ENCODE measurements at places on chromosomes 2 and 18. TPM values are rescaled to one million over a fixed set of nuclear protein-coding genes. Genes with fewer than 3 reads are reported as not detected.
A peak's percentile ranks its signal among the peaks of the same experiment; 100 is the strongest.

DNA sequence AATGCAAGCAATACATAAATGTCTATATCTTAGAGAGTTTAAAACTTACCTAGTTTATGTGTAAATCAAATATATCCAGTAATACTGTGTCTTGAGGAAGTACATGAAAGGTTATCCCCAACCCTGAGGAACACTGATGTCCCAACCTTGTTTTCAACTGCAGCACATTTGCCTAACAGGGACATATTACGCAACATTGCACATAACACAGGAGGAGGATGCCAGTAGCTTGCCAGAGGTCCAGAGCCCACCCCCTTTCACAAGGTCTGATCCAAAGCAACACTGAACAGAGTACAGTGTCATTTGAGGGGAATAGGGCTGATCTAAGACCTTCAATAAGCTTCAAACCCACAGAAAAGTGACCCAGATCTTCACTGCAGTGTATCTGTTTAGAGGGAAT is 678.5 kb downstream of the ARHGAP15 start:
- H3K27me3 ChIP-seq: no peaks in the 10 kb centered on the region
- H3K4me3 ChIP-seq: no peak overlapping the region
- H3K27ac ChIP-seq: no peak overlapping the region
- no peak for DNase-seq
- no peaks in the 10 kb centered on the region for H3K36me3 ChIP-seq

Gene MBOAT2
- 9.0 TPM for polyA plus RNA-seq

DNA sequence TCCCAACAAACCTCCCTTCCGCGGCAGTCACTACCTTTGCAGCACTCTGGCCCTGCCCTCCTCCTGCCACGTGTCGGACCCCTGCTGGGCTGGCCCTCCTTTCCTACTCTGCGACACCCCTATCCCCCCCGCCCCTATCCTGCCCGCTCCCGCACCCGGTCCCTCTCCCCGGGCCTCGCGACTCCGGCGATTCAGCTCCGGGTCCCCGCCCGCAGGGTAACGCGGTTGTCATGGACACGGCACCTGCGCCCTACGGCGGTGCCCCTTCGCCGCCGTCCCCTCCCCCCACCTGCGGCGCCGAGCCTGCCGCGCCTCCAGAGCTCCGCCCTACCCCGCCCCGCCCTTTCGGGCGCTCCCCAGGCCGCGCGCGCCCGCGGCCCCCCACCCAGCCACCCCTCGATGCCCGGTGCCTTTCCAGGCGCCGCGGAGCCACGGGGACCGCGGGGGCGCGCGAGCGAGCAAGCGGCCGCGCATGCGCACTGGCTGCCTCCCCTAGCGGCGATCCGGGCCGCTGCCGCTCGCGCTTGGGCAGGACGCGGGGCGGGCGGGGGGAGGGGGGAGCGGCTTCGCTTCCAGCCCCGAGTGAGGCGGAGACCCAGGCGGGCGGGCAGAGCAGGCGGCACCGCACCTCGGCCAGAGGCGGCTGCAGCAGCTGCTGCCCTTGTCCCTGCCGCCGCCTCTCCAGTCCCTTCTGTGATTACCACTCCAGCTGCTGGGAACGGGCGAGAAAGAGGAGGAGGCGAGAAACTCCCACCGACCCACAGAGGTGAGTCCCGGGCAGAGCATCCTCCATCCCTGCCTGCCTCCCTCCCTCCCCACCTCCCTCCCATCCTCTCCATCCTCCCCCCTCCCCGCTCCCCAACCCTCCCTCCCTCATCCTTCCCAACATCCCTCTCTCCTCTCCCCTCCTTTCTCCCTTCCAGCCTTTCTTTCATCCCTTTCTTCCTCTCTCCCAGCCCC is at the start of gene CTNNA2:
Gene CTNNA2 (plus strand): TSS at position 610 of the 960 bp plus-strand sequence.
- peak within 1 kb of the TSS; percentile 18 for H3K4me3 ChIP-seq
- H3K27me3 ChIP-seq: no peaks in the 10 kb centered on the region
- H3K4me1 ChIP-seq: peaks cover 4% of the 10 kb centered on the region
- no peak within 1 kb of the TSS for H3K27ac ChIP-seq

Gene LTBP1
- 11.1 TPM for polyA plus RNA-seq

Gene NDUFV2
- polyA plus RNA-seq: 154 TPM

Gene MDH1B
- 3.8 TPM for polyA plus RNA-seq

DNA sequence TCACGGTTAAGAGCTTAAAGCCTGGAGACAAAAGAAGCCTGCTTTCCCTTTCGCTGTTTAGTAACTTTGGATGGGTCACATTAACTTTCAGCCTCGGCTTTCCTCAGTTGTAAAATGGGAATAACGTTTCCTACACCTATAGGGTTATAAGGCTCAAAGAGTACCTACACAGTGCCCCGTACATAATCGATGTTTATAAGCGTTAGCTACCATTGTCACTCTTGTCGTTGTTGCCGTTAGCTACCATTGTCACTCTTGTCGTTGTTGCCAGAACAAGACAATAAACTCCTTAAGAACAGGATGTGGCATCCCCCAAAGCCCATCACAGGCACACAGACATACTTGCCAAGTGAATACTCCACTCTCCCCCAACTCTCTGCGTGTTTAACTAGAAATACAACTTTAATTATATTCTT is 901 bp upstream of the MFSD6 start:
- no peaks in the 10 kb centered on the region for H3K36me3 ChIP-seq
- no peak overlapping the region for H3K4me3 ChIP-seq
- no peaks in the 10 kb centered on the region for H3K27me3 ChIP-seq
- DNase-seq: peak; percentile 54
- H3K27ac ChIP-seq: peak overlapping the region; percentile 97

DNA sequence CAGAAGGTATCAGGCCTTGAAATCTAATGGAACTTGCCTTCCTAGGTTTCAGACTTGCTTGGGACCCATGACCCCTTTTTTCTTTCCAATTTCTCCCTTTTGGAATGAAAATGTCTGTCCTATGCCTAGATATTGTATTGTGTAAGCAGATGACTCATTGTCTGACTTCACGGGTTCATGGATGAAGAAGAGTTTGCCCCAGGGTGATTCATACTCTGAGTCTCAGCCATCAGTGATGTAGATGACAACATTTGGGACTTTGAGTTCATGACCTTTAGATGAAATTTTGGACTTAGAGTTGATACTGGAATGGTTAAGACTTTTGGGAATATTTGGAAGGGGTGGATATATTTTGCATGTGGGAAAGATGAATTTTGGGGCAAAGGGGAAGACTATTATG is 11.2 kb upstream of the SCYGR5 start:
- no peaks in the 10 kb centered on the region for H3K27me3 ChIP-seq
- H3K27ac ChIP-seq: no peak overlapping the region
- no peak overlapping the region for H3K4me3 ChIP-seq

GRCh38 chr2:230203110-230203676 is 16.6 kb downstream of the SP110 start:
- peaks cover 46% of the 10 kb centered on the region for H3K36me3 ChIP-seq
- H3K27ac ChIP-seq: no peak overlapping the region
- no peak for DNase-seq
- no peak overlapping the region for H3K4me3 ChIP-seq
- H3K4me1 ChIP-seq: no peaks in the 10 kb centered on the region

DNA sequence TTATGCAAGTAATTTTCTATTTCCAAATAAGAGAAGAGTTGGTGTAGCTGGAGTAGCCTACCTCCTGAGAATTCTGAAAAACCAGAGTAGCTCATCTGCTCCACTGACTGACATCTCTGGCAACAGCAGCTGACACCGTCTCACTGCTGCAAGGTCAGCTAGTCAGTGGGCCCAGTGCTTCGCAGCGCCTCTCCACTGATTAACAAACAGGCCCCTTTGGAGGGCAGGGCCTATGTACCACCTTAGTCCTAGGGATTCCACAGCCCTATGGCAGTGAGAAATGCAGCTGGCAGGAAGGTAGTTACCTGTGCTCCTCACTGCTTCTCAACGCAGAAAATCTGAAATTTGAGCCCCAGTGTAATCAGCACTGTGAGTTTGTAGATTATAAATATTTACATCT is 97.5 kb downstream of the DLGAP1 start:
- DNase-seq: no peak
- no peak overlapping the region for H3K4me3 ChIP-seq
- H3K36me3 ChIP-seq: no peaks in the 10 kb centered on the region
- no peak overlapping the region for H3K27ac ChIP-seq
- H3K27me3 ChIP-seq: peaks cover 3% of the 10 kb centered on the region

GRCh38 chr2:204343685-204344084 is 201.6 kb upstream of the PARD3B start:
- H3K4me3 ChIP-seq: no peak overlapping the region
- no peaks in the 10 kb centered on the region for H3K36me3 ChIP-seq
- no peaks in the 10 kb centered on the region for H3K27me3 ChIP-seq
- no peak overlapping the region for H3K27ac ChIP-seq
- no peaks in the 10 kb centered on the region for H3K4me1 ChIP-seq

DNA sequence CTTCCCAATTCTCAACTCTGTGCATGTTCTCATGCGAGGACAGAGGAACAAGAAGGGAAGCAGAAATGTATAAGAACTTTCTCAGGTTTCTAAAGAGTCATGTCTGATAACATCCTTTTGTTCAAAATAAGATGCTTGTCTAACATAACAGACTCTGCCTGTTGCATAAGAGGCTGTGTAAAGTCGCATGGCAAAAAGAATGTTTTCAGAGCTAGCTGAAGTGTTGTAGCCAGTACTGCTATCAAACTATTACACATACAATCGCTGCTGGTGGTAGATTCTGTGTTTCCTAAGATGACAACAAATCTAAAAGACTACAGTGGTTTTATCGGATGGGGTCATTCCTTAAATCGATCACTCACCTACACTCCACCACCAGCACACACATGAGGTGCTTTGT is 487.5 kb downstream of the IRS1 start:
- no peaks in the 10 kb centered on the region for H3K36me3 ChIP-seq
- no peaks in the 10 kb centered on the region for H3K4me1 ChIP-seq
- no peaks in the 10 kb centered on the region for H3K27me3 ChIP-seq

DNA sequence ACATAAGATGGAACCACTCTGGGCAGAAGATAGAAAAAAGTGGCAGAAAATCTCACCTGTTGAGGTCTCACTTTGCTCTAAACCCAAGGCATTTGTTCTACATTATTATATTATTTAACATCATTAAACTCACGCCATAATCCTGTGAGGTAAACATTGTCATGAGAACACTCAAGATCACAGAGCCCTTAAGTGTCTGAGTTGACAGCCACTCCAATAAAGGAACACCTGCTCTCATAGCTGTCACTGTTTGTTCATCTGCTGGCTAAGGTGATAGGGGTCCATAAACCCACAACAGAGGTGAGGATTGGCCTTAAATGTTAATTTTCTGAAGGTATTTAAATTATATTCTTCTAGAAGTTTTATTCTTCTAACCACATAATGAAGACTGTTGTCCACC is 439.7 kb downstream of the RIT2 start:
- no peak overlapping the region for H3K4me3 ChIP-seq
- H3K27ac ChIP-seq: no peak overlapping the region
- DNase-seq: no peak
- H3K36me3 ChIP-seq: no peaks in the 10 kb centered on the region

DNA sequence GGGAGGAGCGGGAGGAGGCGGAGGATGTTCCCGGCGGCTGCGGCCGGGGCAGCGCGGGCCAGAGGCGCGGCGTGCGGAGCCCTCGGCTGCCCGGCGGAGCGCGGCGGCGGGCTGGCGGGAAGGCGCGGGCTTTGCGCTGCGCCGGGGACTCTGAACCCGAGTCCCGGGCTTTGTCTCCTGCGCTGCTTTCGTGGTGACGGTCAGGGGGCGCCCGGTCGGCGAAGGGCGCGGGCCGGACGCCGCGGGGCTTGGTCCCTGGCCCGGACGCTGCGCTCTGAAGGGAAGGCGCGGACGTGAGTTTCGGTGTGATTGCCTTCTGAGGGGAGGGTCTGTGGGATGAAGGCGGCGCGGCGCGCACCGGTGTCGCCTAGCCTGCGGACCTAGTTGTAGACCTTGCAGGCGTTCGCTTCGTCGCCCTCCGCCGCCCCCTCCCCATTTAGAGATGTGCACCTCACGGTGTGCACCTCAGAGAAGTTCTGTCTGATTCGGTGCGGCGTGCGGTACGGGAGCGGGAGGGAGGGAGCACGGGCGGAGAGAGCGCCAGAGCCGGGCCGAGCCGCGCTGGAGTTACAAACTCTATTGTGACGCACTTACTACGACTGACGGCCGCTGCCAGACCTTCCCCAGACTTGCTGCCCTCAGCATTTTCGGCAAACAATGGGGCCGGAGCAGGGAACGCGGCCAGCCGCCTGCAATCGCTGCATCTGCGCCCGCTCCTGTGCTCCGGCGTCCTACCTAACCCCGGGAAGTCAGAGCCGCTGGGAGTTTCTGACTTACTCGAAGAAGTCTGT is 2.1 kb downstream of the BCL2L11 start:
- no peaks in the 10 kb centered on the region for H3K27me3 ChIP-seq
- peak overlapping the region; percentile 91 for H3K27ac ChIP-seq
- H3K4me1 ChIP-seq: no peaks in the 10 kb centered on the region
- H3K36me3 ChIP-seq: peaks cover 17% of the 10 kb centered on the region
- peak; percentile 93 for DNase-seq
- H3K4me3 ChIP-seq: peak overlapping the region; percentile 83

DNA sequence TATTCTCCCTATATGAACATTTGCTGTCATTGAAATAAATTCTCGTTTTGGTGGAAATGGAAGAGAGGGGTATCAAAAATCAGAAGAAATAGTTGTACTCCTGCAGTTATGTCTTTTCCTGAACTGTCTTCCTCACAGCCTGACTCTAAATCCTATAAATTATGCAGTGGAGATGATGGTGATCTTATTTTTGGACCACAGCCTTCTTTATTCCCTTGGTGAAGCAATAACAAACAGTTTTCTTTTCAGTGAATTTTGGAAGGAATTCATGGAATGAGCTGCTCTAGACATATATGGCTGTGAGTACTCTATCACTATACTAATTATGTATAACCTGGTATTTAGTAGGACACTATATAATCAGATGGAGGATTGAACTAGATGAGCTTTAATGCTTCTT is 1.7 kb upstream of the SLC25A12 start:
- no peaks in the 10 kb centered on the region for H3K27me3 ChIP-seq
- H3K4me1 ChIP-seq: peaks cover 6% of the 10 kb centered on the region
- H3K4me3 ChIP-seq: no peak overlapping the region

- peaks cover 15% of the 10 kb centered on the region for H3K36me3 ChIP-seq
- no peak overlapping the region for H3K27ac ChIP-seq
- H3K27me3 ChIP-seq: no peaks in the 10 kb centered on the region
- DNase-seq: no peak
Observed at GRCh38 chr2:74174909-74175308, 3.8 kb downstream of the MOB1A start.

Gene ESPNL
- 0.07 TPM for polyA plus RNA-seq

GRCh38 chr18:53920312-53921075 is 304.0 kb downstream of the MBD2 start:
- no peak for DNase-seq
- H3K27me3 ChIP-seq: no peaks in the 10 kb centered on the region
- no peaks in the 10 kb centered on the region for H3K4me1 ChIP-seq
- H3K36me3 ChIP-seq: no peaks in the 10 kb centered on the region
- no peak overlapping the region for H3K4me3 ChIP-seq
- no peak overlapping the region for H3K27ac ChIP-seq

GRCh38 chr2:8500124-8501054 is 181.5 kb upstream of the ID2 start:
- H3K4me3 ChIP-seq: no peak overlapping the region
- H3K27me3 ChIP-seq: no peaks in the 10 kb centered on the region
- no peaks in the 10 kb centered on the region for H3K36me3 ChIP-seq
- peaks cover 4% of the 10 kb centered on the region for H3K4me1 ChIP-seq
- no peak overlapping the region for H3K27ac ChIP-seq

Gene TSPYL6
- polyA plus RNA-seq: not detected

Gene LBX2
- polyA plus RNA-seq: 1.4 TPM

DNA sequence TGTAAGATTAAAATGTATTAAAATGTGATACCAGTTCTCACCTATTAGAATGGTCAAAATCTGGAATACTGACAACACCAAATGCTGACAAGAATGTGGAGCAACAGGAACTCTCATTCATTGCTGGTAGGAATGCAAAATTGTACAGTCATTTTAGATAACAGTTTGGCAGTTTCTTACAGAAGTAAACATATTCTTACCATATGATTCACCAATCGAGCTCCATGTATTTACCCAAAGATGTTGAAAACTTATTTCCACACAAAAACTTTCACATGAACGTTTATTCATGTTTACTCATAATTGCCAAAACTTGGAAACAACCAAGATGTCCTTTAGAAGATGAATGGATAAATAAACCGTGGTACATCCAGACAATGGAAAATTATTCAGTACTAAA is 1193.5 kb upstream of the ACVR2A start:
- H3K36me3 ChIP-seq: no peaks in the 10 kb centered on the region

Gene ST8SIA3
- under 0.01 TPM for polyA plus RNA-seq
